ENCODE measurements at places on chromosomes 11 and 22. TPM values are rescaled to one million over a fixed set of nuclear protein-coding genes. Genes with fewer than 3 reads are reported as not detected.

The NLRP14 gene
- total RNA-seq, result not detected

The P2RX6 gene
- total RNA-seq, result 2.1 TPM

The MPZL2 gene
- total RNA-seq, result not detected

The HEPACAM gene
- total RNA-seq, result not detected

The MYEOV gene
- total RNA-seq, result not detected

The MEI1 gene
- total RNA-seq, result not detected

Data from chondrocyte (in vitro differentiated cells).